NCI-H2081 (cell line): ENCODE measurements at places on chromosomes 11 and 22.
A peak's percentile ranks its signal among the peaks of the same experiment; 100 is the strongest.

DNA sequence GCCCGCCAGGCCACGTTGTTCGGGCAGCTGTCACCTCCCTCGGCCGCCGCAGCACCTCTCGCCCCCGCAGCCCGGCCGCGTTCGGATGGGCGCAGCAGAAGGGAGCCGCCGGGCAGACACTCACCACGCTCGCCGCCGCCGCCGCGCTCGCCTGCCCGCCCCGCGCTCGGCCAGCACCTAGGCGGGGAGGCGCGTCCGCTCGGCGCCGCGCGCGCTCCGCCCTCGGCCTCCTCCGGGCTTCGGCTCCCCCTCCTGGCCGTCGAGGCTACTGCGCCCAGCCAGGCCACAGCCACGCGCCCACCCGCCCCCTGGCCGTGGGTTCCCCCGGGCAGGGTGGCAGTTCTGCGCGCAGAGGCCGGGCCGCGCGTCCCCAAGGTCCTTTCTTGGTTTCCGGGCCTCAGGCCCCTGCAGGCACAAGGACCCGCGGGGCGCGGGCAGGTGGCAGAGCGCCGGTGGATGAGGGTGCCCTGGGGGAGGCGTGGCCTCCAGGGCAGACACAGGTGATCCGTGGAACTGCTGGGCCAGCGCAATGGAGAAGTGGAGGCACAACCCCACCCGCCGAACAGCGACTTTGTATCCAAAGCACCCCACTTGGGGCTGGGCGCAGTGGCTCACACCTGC is at the start of gene SLC25A22:
TSS of gene SLC25A22 (minus strand) at position 189 of the 621 bp plus-strand sequence. CDS start 3,275 bp downstream, outside the sequence.
- peak; percentile 69 for DNase-seq

DNA sequence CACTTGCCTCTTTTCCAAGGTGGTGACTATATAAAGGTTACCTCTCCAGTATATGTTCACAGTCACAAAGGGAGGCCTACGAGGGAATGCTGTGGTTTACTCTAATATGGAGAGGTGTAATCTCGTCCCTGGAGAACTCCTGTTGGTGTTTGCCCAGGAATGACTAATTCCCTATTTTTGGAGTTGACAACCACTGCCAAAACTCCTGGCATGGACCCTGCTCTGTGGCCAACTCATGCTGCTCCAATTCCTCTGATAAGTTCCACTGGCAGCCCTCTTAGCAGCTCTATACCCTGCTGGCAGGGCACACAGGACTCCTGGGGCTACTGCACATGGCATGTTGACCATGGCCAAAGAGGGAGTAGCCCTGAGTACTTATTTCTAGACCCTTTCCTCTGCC is 418.7 kb upstream of the ANO5 start:
- DNase-seq = peak; percentile 18

GRCh38 chr11:96313163-96313562 is 29.8 kb downstream of the MAML2 start:
- DNase-seq = no peak

GRCh38 chr11:60700689-60701468 is 1.5 kb downstream of the MS4A8 start:
- peak; percentile 79 for DNase-seq

DNA sequence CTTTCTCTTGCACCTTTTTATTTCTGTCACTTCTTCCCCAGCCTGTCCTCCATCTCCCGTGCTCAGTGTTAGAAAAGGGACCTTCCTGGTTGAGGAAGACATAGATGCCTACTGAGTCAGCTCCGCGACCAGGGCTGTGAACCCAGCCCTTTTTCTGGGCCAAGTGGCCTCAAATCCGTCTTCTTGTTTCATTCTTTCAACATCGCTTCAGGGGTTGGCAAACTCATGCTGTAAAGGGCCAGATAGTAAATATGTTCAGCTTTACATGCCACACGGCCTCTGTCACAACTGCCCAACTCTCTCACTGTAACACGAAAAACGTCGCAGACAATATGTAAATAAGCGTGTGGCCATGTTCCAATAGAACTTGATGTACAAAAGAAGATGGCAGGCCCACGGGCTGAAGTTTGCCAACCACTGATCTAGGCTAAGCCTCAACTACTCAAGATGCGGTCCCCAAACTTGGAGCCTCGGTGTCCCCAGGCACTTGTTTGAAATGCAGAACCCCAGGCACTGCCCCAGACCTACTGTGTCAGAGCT is 338.4 kb downstream of the MN1 start:
- no peak for DNase-seq

GRCh38 chr11:1837171-1838076 is 1.4 kb upstream of the TNNI2 start:
- peak; percentile 31 for DNase-seq

DNA sequence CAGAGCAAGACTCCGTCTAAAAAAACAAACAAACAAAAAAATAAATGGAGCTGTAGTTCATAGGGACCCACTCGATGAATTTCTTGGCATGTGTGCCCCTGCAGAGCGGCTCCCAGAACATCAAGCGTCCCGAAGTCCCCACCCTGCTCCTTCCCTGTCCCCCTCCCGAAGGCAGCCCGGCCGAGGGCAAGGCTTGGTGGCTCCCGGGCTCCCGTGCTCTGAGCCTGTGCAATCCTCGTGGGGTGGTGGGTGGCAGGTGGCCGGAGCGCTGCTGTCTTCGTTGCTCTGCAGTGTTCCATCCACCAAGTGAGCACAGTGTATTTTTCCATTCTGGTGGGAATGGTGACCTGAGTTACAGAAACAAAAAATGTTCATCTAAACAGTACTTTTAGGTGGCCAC is 33.5 kb upstream of the GAL start:
- DNase-seq = no peak

GRCh38 chr11:101949680-101950220 is 33.4 kb upstream of the ANGPTL5 start:
- no peak for DNase-seq
